ENCODE measurements at places on chromosomes 3 and 15.

DNA sequence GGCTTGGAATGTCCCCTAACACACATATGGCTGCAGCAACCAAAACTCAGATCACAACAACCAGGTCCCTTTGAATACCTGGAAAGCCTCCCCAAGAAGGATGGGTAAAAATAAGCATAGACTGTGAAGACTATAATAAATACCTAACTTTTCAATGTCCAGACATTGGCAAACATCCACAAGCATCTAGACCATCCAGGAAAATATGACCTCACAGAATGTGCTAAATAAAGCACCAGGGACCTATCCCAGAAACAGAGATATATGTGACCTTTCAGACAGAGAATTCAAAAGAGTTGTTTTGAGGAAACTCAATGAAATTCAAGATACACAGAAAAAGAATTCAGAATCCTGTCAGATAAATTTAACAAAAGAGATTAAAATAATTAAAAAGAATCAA, 109.2 kb downstream of the NEDD4 start:
- DNase-seq: no peak

DNA sequence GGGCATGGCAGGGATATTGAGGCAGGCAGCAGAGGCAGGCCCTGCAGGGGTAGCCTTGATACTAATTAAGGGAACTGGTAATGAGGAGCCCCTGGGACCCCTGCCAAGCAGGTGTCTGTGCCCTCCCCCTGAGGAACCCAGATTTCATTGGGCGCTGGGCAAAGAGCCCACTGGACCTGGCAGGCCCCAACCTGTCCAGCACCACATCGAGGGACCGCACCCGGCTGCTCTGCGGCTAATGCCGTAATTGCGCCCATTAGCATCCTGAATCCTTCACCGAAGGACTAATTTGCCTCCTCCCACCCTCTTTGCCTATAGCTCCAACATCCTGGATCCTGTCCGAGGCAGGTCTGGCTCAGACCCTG, 13.7 kb upstream of the SEMA3B start:
- DNase-seq: no peak

- DNase-seq: peak; percentile 62
Measured at GRCh38 chr15:88657326-88658069, 18.7 kb downstream of the ISG20 start.

GRCh38 chr3:5304789-5305683, 117.5 kb downstream of the EDEM1 start:
- peak; percentile 65 for DNase-seq

DNA sequence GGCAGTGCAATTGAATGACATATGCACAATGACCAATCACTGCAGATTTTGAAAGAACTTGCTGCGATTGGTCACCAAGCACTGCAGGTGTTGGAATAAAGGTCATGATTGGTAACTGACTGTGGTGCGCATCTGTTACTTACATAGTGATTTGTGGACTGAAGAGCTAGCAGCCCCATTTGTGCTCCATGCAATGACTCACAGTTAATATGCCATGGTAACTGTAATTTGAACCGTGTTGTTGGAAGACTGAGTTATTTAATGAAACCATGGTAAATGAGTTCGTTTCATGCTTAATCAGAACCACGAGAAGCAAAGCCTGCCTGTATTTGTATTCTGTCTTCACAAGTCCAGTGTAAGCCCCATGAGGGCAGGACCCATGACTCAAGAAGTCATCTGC, 220.5 kb downstream of the TJP1 start:
- DNase-seq: no peak

GRCh38 chr15:90959894-90960293, 5.2 kb downstream of the RCCD1 start:
- DNase-seq: no peak

DNA sequence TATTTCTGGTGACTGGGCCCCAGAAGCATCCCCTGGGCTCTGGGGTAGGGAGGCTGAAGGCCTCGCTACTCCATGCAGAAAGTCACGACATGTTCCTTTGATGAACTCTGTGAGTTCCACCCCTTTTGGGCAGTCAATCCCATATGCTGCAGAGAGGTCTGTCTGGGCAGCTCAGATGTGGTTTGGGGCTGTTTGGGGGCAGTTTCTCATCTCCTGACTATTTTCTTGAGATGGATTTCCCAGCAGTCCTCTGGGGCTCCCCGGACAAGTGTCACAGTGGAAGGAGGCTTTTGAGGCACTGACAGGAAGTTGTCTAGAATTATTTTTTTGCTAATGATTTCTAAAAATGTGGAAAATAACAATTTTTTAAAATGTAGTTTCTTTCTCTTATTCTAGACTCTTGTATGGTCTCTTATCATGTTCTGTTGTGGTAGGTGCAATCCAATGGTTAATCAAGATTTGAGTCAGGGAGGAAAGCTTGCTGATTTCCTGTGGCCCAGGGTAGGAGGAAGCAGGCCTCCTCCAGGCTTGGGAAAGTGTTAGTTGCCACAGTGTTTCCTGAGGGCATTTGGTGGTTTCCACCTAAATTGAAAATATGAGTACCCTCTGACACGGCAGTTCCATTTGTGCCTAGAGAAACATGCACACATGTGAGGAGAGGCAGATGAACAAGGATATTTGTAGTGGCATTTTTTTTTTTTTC, 19.9 kb upstream of the TATDN2 start:
- DNase-seq: no peak

DNA sequence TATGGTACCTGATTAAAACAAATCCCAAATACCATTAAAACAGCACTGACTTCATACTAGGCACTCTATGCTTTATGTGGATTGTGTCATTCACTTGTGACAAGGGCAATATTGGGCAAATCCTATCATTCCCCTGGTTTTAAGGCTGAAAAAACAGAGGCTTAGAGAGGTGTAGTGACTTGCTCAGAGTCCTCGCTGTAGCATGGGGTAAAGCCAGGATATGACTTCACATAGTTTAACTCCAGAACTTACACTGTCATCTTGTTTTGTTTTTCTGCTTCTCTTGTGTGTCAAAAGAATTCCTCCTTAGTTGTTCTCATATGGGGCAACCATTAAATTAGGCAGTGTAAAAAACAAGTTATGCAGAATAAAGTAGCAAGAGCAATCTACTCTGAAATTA, 40.3 kb upstream of the ICE2 start:
- no peak for DNase-seq

GRCh38 chr3:48472923-48473616, 26.5 kb downstream of the ATRIP start:
- DNase-seq: peak; percentile 89

GRCh38 chr3:73327052-73327451, 265.6 kb downstream of the EBLN2 start:
- DNase-seq: no peak

- DNase-seq: peak; percentile 28
Measured at GRCh38 chr3:139629033-139629432, 48.7 kb downstream of the NMNAT3 start.

DNA sequence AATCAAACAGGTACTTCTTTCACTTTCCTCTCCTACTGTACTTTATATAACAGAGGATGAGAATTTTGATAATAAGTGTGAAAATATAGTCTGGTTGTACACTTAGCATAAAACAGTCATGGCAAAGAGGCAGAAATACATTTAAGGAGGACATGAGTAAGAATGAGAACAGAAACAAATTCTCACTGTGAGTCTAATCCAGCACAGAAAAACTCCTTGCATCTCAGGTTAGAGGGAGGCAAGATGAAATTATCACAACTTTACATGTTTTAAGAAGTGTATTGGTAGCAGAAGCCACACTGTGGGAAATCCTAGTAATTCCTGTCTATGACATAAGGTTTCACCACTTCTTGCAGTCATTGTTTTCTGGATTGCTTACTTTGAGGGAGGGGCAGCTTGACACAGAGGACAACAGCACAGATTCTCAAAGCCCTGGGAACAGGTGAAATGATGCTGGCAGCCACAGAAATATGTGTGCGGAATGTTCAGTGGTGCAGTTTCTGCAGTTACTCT, 733.6 kb upstream of the GBE1 start:
- DNase-seq: no peak

DNA sequence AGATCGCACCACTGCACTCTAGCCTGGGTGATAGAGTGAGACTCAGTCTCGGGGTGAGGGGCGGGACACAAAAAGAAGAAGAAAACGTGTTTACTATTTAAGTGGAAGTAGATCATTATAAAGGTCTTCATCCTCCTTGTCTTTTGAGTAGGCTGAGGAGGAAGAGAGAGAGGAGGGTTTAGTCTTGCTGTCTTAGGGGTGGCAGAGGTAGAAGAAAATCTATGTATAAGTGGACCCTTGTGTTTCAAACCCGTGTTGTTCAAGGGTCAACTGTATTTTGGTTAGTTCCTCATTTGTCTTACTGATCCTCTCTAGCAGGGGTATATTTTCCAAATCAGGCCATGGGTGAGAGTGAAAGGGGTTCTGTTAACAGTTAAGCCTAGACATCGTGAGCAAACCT, 40.1 kb downstream of the TRIM71 start:
- DNase-seq: no peak

DNA sequence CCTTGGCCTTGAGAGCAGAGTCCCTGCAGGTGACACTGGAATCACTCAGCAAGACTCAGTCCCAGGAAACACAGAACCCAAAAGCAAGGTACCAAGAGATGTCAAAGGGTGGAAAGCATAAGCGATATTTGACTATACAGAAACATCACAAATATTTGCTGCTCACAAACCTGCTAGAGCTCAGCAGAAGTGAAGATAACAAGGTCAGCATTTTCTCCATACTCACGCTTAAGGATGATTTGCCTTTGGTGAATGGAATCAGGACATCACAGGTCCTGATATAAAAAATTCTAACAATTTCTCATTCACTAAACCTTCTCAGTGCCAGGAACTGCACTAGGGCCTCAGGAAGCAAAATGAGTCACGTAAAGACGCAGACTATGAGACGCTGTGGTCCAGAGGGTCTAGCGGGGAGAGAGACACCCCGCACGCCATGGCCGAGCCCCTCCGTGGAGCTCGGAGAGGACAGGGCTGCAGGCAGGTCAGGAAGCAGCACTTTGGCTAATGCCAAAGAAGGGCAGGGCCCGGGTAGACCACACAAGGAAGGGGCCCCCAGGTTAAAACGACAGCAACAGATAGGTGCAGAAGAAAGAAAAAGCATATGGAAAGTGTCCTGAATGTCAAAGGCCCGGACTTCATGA, 10.7 kb downstream of the PCSK6 start:
- DNase-seq: no peak

DNA sequence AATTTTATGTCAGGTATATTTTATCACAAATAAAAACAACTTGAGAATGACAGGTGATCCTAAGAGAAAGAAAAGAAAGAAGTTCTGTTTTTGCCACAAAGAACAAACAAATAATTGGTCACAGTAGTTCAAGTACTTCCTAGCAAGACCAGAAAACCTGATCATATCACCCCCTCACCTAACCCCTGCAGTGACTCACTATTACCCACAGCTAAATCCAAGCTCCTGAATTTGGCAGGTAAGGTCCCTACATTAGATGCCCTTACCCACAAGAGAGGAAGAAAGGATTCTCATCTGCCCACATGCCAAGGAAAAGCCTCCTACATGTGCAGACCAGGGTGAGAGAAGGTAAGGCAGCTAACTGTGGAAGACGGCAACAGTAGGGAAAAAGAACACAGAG, 4.4 kb downstream of the SSUH2 start:
- DNase-seq: no peak

- no peak for DNase-seq
Measured at GRCh38 chr15:51816611-51817010, 12.8 kb upstream of the TMOD3 start.

- DNase-seq: no peak
Measured at GRCh38 chr3:161171113-161171512, 50.0 kb upstream of the NMD3 start.

DNA sequence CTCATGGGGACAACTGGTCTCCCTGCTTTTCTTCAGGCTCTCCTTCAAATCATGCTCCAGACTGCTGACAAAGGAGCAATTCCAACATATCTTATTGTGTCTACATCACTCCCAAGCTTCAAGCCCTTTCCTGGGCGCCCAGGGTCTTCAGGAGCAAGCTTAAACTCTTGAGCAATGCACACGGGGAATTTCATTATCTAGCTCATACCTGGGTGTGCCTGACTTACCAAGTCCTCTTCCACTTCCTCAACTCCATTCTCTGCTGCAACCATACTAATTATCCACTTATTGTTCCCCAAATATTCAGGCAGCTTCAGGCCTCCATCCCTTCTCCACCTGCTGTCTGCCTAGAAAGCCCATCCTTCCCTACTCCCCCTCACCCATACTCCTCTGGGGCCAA, 50.6 kb downstream of the B3GNT5 start:
- no peak for DNase-seq

DNA sequence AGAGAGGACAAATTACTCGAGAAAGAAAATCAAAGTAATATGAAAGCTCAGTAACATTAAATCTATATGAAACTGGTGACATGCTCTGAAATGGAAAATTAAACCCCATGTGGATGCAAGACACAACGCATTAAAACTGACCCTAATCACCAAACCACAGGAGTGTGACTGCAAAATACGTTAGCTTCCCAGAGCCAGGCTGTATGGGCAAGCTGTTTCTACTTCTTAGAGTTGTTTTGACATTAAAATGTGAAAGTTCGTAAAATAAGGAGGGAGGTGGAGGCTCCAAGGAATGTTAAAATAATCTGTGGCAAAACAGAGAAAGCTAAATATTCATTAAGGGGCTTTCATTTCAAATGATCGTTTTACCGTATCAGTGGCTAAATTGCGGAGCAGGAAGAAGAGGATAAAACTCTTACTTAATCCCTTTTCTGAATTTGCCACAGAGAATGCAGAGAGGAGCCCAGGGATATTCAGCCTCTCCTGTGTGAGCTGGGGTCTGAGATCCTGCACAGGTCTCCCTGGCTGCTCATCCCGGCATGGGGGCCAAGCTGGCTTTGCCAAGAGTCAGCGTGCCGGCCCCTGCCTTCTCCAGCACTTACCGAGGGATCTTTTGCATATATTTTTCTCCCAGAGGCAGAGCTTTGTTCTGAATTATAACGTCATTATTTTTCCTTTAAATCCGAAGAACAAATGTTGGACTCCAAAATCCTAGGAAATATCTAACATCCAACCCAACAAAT, 239.8 kb upstream of the THBS1 start:
- no peak for DNase-seq

DNA sequence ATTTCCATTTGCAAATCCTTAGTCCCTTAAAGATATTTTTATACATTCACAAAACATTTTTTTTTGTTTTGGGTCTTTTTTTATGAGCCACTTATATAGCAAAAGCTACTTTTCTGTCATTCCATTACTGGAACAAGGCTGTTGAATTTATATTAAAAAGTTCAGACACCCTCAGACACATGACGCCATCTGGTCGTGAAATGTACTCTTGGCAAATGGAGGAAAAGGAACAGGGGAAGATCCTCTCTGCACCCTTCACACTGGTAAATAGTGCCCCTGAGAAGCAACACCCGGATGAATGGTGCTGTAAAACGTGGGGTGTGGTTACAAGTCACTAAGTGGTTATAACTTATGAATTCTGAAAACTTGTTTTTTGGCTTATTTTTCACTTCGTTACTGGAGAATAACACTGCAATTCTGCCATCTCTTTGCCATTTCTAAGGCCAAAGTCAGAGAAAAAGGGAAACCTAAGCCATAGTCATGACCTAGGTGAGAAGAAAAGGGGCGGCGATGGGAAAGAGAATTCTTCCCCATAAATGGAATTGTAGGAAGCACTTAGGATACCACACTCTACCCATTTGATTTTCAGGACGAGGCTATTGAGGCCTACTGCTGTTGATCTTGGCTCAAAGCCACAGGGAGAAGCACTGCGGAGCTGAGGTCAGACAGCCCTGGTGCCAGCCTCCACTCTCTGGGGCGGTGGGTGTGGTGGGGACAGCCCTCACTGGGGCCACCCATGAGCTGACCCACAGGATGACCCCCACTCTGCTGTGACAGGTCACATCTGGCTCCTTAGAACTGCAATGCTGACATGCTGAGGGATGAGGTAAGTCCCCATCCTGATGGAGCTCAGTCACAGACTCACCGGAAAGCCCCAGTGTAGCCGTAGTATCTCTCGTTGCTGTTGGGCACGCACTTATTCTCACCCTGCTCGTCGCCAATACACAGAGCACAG, 21.9 kb downstream of the LTF start:
- DNase-seq: peak; percentile 28
